ENCODE measurements at places on chromosomes 1 and 21. TPM values are rescaled to one million over a fixed set of nuclear protein-coding genes. Genes with fewer than 3 reads are reported as not detected.

The PHLDA3 gene
- 29.9 TPM for polyA plus RNA-seq

The RLF gene
- 2.2 TPM for polyA plus RNA-seq

The LCE3E gene
- not detected for polyA plus RNA-seq

The RHBG gene
- not detected for polyA plus RNA-seq

The FCRLA gene
- polyA plus RNA-seq, result 0.58 TPM

All from brain (organoid and tissue), 16 donors.